ENCODE measurements at places on chromosomes 3 and 15.

GRCh38 chr3:120438665-120439370 lies 12.0 kb downstream of the FSTL1 start:
- DNase-seq: no peak

DNA sequence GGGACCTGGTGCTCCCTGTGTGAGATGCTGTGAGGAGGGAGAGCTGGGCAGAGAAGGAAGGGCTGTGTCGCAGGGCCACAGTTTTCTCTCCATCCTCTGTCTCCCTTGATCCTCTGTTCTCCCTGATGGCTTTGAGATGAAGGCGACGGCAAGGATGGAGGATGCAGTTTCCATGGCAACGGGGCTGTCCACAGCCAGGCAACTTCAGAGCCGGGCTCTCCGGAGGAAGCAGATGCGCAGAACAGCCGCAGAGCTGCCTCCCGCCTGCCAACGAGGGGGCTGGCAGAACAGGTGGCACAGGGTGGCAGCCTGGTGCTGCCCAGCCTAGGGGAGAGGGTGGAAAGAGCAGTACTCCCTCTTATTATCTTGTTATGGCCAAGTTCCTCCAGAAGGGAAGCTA lies 9.9 kb upstream of the GRM2 start:
- DNase-seq: no peak

DNA sequence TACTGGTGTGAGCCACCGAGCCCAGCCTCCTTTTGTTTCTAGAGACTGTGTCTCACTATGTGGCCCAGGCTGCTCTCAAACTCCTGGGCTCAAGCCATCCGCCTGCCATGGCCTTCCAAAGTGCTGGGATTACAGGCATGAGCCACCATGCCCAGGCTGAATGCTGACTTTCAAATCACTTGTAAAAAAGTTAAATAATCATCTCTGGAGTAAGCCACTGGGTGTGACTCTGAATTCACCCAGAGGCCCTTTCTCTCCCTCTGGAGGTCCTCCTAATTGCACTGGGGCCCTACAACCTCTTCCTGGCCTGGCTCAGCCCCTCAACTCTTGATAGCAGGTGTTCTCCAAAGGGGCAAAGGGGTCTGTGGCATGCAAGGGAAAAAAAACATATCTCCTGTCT lies 54.8 kb downstream of the MEGF11 start:
- no peak for DNase-seq

- no peak for DNase-seq
These were observed 465.8 kb downstream of the FOXP1 start for GRCh38 chr3:71117572-71118247.

DNA sequence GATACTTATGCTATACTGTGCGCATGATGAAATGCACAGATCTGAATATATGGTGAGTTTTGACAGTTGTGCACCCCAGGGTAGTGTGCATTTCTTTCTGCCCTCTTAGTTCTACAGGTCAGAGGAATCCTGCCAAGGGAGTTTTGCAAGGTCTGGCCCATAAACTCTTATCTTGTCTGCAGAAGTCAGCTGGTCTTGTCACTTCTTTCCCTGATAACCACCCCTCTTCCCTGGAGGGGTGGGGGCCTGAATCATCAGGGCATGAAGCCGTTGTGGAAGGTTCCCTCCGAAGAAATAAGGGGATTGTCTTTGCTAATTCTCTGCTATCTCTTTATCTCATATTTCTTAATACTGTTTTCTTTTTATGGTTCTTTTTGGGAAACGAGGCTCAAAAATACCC lies 30.4 kb downstream of the TRIM71 start:
- DNase-seq: no peak

GRCh38 chr3:49296781-49297411 lies 19.9 kb upstream of the C3orf62 start:
- DNase-seq: no peak

- no peak for DNase-seq
These were observed 426.4 kb downstream of the NLGN1 start for GRCh38 chr3:173823911-173824460.

- no peak for DNase-seq
These were observed 8.4 kb downstream of the BOC start for GRCh38 chr3:113219605-113220300.

- DNase-seq: no peak
These were observed 546.8 kb downstream of the TBL1XR1 start for GRCh38 chr3:176650478-176650877.

DNA sequence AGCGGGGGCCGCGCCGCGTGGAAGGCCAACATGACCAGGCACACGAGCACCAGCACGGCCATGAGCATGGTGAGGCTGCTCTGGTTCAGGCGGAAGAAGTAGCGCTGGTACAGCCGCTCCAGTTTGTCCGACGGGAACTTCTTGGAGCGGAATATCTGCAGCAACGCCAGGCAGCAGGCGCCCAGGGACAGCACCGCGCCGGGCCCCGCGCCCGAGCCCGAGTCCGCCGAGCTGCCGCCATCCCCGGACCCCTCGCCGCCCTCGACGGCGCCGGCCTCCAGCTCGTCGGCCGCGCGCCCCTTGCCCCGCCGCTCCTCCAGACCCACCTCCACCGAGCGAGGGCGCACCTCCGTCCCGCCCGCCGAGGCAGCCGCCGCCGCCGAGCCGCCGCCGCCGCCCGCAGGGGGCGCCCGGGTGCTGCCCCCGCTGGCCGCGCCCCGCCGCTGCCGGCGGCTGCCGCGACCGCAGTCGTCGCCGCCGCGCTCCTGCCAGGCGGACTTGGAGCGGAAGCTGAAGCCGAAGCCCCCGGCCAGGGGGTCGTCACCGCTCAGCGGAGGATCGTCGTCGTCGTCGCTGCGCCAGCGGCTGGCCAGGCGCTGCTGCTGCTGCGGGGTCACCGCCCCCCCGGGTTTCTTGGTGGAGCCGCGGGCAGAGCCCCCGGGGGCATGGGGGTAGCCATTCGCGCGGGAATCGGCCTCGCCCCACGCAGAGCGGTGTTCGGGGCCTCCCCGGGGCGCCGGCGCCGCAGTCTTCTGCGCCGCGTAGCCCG lies 957 bp downstream of the ADCY5 start:
- DNase-seq: no peak

DNA sequence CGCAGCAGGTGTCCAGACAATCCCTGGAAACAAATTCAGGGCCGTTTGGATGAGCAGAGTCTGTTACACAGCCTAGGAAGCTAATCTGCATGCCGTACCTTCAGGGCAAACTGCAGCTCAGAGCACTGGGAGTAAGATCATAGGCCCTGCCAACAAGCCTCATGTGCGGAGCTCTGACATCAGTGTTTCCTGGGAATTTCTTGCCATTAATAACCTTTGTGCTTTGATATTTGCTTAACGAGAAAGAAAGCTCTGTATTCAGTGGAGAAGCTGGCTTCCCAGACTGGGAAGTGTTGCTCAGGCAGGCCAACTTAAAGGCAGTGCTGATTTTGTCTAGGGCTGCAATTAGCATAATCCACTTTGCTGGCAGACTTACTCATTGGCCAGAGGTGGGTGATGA lies 116.1 kb upstream of the KLHL25 start:
- no peak for DNase-seq

GRCh38 chr3:33941804-33942203 lies 143.4 kb downstream of the PDCD6IP start:
- DNase-seq: no peak

- DNase-seq: no peak
These were observed 247.2 kb downstream of the PTPRG start for GRCh38 chr3:61808526-61808925.

All from GM12891 (cell line).